ENCODE measurements at places on chromosomes 3 and 15. TPM values are rescaled to one million over a fixed set of nuclear protein-coding genes. Genes with fewer than 3 reads are reported as not detected.

Gene SUCNR1
- under 0.01 TPM for total RNA-seq

Gene LARP6
- total RNA-seq: 119 TPM

Gene MCTP2
- total RNA-seq: 1.8 TPM

Gene MCF2L2
- not detected for total RNA-seq

Gene HIGD2B
- total RNA-seq: not detected

Gene ZNF654
- 22.4 TPM for total RNA-seq

Gene RETNLB
- total RNA-seq: not detected

Gene IGDCC3
- total RNA-seq: not detected

Gene CCDC39
- not detected for total RNA-seq

Gene SPINK8
- total RNA-seq: not detected

Gene GOLGA8M
- total RNA-seq: not detected

Gene GOLGA6A
- total RNA-seq: not detected

Gene PAQR5
- 4.6 TPM for total RNA-seq

Gene ONECUT1
- total RNA-seq: not detected

Gene BNC1
- total RNA-seq: 8.7 TPM

Gene CD96
- not detected for total RNA-seq

Gene RBPMS2
- total RNA-seq: not detected

Gene SLC12A1
- total RNA-seq: not detected

Gene FBXL22
- 0.32 TPM for total RNA-seq

Gene CCR8
- not detected for total RNA-seq

Gene WDR53
- 9.4 TPM for total RNA-seq

Gene TRPM1
- not detected for total RNA-seq

Gene SPTBN5
- total RNA-seq: 0.11 TPM

Gene CLSTN2
- total RNA-seq: not detected

Gene ADCY5
- 1.2 TPM for total RNA-seq

Gene HYKK
- 3.9 TPM for total RNA-seq

Gene CHRNB4
- not detected for total RNA-seq

Gene ARPP19
- 122 TPM for total RNA-seq

Gene ITIH4
- not detected for total RNA-seq

Gene TFDP2
- 26.8 TPM for total RNA-seq

Gene RTP3
- total RNA-seq: not detected

Gene PCBP4
- total RNA-seq: 91.2 TPM

Gene PLCH1
- under 0.01 TPM for total RNA-seq

Gene PDZRN3
- total RNA-seq: 35.6 TPM

Gene CCNB2
- total RNA-seq: 23.3 TPM

Gene PRR20G
- total RNA-seq: not detected

Gene PLD1
- total RNA-seq: 1.8 TPM

Gene SKOR1
- 0.11 TPM for total RNA-seq

Gene SLC9C1
- total RNA-seq: not detected

Data from GM23248 (cell line).